Right cardiac atrium (tissue), 5 donors: ENCODE measurements at places on chromosomes 3 and 15.
A peak's percentile ranks its signal among the peaks of the same experiment; 100 is the strongest.

DNA sequence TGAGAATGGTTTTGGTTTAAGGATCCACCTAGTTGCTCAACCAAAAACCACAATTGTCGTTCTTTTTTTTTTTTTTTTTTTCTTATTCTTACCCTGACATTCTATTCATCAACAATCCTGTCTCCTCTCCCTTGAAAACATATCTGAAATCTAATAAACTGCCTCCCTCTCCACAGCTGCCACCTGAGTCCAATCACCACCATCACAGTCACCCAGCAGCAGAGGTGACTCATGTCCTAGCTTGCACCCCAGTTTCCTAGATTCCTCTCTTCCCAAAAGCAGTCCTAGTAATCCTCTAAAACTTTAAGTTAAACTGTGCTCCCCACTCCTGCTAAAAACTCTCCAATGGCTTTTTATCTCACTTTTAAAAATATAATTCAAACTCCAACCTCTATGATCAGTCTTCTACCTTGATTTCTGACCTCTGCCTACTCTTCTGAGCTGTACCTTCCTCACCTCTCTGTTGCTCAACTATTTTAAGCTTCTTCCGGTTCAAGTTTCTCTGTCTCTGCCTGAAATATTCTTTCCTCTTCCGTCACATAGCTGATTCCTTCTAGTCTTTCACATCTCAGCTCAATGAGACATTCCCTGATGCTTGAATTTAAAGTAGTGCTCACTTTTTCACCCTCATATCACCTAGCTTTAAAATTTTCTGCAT is 33.7 kb upstream of the RBMS3 start:
- no peak for DNase-seq

DNA sequence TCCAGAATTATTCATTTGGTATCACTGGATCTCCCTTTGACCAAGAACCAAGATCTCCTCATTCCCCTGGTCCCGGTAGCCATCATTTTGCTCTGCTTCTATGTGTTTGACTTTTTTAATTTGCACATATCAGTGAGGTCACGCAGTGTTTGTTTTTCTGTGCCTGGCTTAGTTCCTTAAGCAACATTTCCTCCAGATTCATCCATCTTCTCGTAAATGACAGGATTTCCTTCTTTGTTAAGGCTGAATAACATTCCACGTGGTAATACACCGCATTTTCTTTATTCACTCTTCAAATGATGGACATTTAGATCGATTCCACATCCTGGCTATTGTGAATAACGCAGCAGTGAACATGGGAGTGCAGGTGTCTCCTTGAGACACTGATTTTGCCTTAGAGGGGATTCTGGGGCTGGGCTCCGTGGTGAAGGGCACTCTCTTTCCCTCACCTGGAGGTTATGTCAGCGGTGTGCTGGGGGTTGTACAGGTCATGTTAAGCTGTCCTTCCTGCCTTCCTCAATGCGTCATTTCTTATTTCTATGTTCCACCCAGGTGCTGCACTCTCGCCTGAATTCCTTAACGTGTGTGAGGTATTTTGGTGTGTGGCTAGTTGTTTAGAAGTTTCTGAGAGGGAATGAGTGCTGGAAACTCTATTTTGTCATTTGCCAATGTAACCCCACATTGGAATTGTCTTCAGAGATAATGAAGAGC is 212.2 kb downstream of the LPP start:
- no peak for DNase-seq

DNA sequence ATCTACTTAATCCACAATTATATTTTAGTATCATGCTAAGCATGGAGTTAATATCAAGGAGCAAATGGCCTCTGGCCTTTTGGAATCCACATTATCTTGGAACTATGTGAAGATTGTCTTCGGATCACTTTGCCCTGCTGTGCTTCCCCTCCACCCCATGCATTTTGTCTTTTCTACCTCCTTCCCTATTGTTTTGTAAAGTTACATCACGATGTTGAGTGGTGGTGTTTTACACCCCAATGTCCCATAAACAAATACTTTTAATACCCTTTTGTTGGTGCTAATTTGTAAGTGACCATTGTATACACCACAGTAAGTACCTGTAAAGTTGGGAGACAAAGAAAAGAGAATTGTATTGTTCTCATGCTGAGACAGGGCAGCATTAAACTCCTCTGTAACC is 258.4 kb upstream of the ZNF717 start:
- DNase-seq, result no peak

DNA sequence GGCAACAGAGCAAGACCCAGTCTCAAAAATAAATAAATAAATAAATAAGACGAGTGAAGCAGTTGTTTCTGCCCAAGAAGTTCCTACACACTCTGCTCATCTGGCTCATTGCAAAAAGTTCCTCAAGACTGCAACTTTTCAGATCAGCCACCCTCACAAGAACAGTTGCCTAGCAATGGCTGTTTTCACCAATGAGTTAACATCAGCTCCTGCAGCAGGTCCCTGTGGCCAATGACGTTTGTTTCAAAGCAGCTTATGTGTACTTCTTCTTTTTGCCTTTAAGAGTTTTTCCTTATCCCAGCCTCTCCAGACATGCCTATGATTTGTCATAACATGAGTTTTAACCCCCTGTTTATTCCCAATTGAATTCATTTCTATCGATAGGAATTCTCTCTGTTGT is 118.4 kb upstream of the SPRED1 start:
- DNase-seq, result no peak

DNA sequence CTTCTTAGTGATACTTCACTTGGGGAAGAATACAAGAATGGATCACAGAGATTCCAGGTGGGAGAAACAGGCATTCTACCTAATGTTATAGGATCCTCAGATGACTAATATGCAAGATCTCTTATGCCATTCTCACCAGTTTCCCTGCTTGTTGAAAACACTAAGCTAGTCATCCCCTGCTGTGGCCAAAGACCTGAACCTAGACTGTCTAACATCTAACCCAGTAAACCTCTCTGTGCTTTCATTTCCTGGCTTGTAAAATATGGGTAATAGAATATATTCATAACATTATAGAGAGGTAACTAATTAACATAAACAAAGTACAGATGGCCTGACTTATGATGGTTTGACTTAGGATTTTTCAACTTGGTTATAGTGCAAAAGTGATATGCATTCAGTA is 776.3 kb downstream of the TUSC7 start:
- DNase-seq, result no peak

GRCh38 chr3:112967828-112968227 is 7.1 kb downstream of the CD200R1 start:
- DNase-seq, result no peak

DNA sequence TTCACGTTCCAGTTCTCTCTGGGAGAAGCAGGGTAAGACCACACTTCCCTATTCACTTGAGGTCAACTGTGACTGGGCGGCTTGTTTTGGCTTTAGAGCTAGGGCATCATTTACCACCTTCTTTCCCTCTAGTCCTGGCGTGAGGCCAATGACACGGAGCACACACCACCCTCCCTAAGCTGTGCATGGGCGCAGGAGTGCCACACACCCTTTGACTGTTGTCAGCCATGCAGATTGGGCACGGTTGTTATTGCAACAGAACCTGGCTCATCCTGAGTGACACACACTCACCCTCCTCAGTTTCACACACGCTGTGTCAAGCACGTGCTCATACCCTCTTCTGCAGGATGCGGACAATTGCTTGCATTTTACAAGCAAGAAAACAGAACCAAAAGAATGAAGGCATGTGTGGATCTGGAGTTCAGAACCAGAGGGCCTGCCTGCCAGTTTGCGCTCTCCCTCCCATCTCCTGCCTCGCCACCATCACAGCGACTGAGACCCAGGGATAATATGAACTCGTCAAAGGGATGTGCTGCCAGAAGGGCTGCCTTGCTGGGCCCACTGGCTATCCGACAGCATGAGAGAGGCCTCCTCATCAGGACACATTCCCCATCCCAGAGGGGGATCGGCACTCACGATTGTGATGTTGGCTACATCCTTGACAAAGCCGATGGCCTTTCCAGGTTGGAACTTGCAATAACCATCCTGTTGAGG is 17.6 kb downstream of the CTSH start:
- no peak for DNase-seq

DNA sequence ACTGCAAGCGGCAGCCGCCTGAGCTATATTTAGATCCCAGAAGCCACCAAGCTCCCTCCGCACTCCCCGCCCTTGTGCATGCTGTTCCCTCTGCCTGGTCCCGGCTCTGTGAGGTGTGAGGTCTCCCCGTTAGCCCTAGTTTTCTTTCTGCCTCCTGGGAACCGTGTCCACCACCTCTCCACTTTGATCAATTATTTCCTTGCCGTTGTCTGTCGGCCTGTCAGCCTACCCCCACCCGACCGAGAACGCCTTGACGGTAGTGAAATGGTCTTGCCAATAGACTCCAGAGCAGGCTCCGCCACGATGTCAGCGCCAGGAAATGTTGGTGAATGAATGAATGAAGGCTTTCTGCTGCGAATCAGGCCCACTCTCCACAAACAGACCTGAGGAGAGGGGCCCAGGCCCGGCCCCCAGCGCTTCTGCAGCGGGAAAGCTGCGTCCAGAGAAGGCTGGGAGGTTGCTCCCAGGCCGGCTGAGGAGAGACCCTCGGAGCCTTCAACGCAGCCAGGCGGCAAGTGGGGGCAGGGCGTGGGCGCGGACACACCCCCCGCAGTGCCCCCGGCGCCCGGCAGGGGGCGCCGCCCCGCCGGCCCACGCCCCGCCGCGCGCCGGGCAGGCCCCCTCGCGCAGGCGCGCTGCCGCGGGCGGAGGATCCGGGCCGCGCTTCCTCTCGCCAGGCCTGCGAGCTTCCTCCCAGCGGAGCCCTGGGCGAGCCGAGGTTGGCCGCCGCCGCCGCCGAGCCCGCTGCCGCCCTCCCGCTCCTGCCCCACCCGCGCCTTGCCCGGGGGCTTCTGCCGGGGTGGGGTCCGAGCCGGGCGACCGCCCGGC is at the start of gene CSK:
Gene CSK (plus strand): TSS at position 650 of the 828 bp plus-strand sequence. CDS start 16,218 bp downstream, outside the sequence.
- peak; percentile 94 for DNase-seq

- DNase-seq, result no peak
These were observed 4.2 kb downstream of the B3GALNT1 start for GRCh38 chr3:161100994-161101393.

DNA sequence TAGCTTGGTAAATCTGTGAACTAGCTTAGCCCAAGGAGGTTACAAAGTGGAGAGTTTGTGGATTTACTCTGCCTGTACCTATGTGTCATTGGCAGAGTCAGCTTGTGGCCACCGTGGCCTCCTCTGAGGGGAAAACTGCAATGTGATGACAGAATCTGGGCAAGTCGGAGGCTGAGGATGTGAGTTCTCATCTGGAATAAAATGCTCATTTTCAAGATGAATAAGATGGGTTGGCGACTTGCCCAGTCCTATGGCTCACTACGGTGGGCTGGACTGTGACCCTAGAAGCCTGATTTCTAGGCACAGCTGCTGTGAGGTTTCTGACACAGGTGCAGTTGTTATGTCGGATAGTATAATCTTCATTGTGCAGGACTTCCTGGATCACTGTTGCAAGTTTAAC is 83.7 kb downstream of the ETV5 start:
- DNase-seq, result no peak
